CD4-positive, alpha-beta T cell (primary cell): ENCODE measurements at places on chromosomes 11 and 22. TPM values are rescaled to one million over a fixed set of nuclear protein-coding genes. Genes with fewer than 3 reads are reported as not detected.

TMPRSS6 gene
- total RNA-seq: 0.39 TPM

- H3K4me1 ChIP-seq: no peaks in the 10 kb centered on the region
- H3K4me3 ChIP-seq: no peak overlapping the region
- no peaks in the 10 kb centered on the region for H3K27me3 ChIP-seq
- H3K36me3 ChIP-seq: no peaks in the 10 kb centered on the region
- H3K27ac ChIP-seq: no peak overlapping the region
- no peak for DNase-seq
Observed at GRCh38 chr11:23509023-23509422, 648.7 kb upstream of the CCDC179 start.

DNA sequence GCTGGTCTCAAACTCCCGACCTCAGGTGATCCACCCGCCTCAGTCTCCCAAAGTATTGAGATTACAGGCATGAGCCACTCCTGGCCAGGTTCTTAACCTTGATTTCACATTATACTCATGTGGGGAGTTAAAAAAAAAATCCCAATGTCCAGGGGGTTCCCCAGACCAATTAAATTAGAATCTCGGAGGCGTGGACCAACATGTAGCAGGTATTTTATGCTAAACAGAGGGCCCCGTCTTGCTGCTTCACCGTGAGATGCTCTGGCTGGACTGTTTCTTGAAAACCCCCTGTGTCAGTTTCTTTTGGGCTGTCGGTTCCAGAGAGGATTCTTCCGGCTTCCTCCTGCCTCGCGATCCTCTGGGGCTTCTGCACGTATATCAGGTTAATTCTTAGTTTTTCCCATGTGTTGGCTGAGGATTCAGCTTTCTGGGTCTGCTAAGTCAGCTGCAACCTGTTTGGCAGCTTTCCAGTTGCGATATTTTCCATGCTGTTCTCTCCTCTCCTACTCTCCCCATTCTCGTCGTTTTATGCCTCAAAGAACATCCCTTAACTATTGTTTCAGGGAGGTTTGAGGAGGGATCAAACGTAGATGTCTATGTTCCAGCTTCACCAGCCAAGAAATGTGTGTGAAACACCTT lies 50.6 kb upstream of the ACCSL start:
- H3K4me3 ChIP-seq: no peak overlapping the region
- H3K27ac ChIP-seq: no peak overlapping the region
- no peaks in the 10 kb centered on the region for H3K36me3 ChIP-seq

MMP13 gene
- total RNA-seq: not detected

GRCh38 chr11:1120532-1121330 lies 37.0 kb upstream of the MUC5AC start:
- no peaks in the 10 kb centered on the region for H3K36me3 ChIP-seq
- H3K4me3 ChIP-seq: no peak overlapping the region
- H3K4me1 ChIP-seq: no peaks in the 10 kb centered on the region
- no peaks in the 10 kb centered on the region for H3K27me3 ChIP-seq
- no peak overlapping the region for H3K27ac ChIP-seq
- no peak for DNase-seq

KRTAP5-2 gene
- total RNA-seq: not detected

SLC22A6 gene
- not detected for total RNA-seq

CREB3L1 gene
- not detected for total RNA-seq

DNA sequence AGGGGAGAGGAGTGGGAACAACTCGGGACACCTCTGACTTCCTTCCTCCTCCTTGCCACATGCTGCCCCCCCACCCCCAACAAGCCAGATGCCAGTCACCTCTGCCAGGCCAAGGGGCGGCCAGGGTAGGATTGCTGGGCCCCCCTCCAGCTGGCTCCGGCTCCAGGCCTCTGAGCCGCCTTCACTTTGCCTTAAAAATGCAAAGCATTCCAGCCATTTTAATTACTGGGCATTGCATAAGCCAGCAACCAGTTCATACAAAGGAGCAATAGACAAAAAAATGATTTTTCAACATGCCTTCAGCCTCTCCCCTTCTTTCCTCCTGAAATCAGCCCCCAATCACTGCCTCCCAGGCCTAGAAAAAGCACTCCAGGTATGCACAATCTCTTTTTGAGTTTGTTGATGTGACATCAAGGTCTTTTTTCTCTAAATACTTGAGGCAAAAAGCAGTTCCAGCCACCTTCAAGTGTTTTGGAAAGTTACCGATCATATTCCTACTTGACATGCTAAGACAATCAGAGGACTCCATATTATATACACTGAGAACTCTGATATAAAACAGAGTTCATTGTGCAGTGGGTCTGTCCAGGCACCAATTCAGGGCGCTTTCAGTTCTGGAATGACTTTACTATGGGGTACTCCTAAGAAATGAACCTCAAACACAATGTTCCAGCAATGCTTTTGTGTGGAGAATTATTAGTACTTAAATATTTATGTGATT lies 12.4 kb upstream of the TIMP3 start:
- no peak overlapping the region for H3K27ac ChIP-seq
- no peaks in the 10 kb centered on the region for H3K36me3 ChIP-seq
- no peaks in the 10 kb centered on the region for H3K4me1 ChIP-seq
